ENCODE measurements at places on chromosomes 5 and 9. TPM values are rescaled to one million over a fixed set of nuclear protein-coding genes. Genes with fewer than 3 reads are reported as not detected.

DNA sequence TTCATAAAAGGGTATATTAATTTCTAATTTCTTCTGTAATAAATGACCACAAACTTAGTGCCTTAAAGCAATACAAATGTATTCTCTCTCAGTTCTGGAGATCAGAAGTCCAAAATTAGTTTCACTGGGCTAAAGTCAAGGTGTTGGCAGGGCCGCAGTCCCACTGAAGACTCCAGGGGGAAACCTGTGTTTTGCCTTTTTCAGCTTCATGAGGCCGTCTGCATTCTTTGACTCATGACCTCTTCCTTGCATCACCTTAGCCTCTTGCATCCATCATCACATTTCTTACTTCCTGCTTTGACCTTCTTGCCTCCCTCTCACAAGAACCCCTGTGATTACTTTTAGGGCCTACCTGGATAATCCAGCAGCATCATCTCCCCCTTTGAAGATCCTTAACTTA lies 42.0 kb upstream of the ALDH1B1 start:
- no peak for DNase-seq

- no peak for DNase-seq
These were observed 6.4 kb upstream of the ANXA2R start for GRCh38 chr5:43046474-43046873.

DNA sequence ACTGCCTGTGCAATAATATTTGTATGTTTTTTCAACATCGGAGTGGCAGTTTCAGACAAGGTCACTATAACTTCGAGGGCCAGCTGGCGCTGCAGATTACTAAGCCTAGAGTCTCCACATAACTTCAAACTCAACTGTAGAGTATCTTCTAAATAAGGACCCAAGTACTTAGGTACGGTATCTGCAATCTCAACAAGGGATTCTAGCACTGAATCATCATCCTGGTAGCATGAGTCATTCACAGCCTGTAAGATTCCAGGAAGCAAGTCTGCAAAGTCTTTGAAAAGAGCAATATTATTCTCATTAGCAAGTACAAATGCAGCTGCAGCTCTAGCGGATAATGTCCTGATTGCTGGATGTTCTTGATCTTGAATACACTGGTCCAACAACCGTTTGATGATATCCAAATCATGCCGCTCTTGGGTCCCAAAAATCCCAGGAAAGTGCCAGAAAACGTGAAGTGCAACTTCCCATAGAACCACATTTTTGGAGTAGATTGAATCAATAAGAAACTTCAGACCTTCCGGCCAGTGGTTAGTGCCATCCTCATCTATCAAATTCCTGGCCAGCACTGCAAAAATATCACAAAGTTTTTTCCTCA lies 654 bp downstream of the RANBP6 start:
- no peak for DNase-seq

- DNase-seq, result no peak
These were observed 181.7 kb downstream of the MTRR start for GRCh38 chr5:8050616-8051175.

GRCh38 chr9:80699511-80699998 lies 989.8 kb downstream of the TLE1 start:
- DNase-seq, result no peak

GRCh38 chr5:177086654-177087397 lies at the start of gene FGFR4:
TSS of gene FGFR4 (plus strand) at chr5:177086915. CDS start at chr5:177089603, 2,688 bp downstream.
- DNase-seq, result no peak

DNA sequence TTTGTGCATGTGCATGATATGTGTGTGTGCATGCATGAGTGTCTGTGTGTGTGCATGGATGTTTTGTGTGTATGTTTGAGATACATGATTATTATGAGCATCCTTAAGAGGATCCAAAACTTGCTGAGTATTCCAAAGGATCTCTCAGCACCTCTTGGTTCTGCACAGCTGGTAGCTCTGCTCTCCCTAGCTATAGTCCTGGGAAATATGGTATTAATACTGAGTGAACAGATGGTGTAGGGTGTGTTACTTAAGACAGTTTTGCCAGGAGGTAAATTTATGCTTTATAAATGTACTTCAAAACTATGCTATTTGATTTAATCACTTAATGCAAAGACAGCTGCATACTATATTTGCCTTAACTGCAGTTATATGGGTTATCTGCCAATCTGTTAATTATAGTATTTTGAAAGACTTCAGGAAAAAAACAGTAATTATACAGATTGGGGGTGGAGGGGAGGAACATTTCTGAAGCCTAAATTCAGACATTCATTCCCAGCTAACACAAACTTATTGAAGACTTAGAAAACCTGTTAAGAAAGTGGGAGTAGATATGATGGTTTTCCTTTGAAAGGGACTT lies 215.5 kb downstream of the MPDZ start:
- no peak for DNase-seq

DNA sequence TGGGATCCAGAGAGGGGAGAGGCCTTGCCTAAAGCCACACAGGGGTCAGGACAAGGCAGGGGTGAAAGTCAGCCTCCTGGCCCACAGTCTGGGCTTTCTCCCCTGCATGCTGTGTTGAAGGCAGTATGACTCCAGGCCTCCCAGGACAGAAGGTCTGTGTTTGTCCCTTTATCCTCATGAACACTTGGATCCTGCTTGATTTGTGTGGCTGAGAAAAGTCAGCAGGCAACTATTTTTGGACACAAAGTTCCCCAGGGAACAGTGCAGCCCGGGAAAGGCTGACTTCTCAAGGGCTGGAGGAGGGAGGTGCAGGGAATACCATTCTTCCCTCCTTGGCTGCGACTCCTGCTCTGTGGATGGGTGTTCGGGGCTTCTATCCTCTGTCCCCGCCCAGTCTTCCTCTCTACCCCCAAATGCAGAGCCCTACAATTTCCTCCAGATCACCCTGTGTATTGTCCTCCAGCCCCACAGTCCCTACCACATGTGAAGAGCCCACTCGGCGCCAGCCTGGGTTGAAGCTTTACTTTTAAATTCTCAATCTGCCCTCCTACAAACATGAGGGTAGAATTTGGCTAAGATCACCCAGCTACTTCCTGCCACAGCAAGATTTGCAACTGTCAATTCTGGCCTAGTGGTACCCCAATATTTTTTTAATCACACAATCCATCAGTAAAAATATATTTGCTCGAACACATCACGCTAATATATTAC lies 4.1 kb downstream of the AKNA start:
- DNase-seq, result no peak

DNA sequence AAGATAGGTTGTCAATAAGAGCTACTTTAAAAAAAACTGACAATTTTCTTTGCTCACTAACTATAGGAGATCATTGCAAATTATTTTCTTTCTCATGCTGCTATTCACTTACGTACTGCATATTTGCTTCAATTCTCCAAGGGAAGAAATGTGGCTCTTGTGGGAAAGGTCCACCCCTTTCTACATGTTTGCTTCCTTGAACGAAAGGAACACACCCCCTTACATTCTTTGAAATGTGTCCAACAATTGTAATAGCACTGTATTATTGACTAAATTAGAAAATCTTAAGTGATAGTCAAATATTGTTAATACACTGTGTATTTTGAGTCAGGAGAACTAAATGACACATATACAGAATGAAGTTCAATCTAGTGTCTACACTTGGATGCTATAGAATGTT lies 5.2 kb downstream of the MEF2C start:
- no peak for DNase-seq

DNA sequence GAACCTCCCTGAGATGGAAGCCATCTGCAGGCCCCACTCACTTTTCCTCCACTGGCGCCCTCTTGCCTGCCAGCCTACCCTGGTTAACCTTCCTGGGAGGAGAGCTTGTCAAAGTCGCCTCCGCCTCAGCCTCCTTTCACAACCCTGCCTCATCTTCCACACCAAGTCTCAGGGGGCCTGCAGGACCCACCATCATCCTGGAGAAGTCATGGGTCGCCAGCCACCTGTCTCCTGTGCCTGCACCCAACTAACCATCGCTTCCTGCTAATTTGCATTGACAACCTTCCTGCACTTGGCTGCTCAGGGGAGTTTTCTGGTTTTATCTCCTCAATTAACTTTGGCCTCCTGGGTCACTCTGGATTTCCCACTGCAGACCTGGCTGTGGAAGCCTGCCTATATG lies 52.8 kb upstream of the GRHPR start:
- DNase-seq, result no peak

DNA sequence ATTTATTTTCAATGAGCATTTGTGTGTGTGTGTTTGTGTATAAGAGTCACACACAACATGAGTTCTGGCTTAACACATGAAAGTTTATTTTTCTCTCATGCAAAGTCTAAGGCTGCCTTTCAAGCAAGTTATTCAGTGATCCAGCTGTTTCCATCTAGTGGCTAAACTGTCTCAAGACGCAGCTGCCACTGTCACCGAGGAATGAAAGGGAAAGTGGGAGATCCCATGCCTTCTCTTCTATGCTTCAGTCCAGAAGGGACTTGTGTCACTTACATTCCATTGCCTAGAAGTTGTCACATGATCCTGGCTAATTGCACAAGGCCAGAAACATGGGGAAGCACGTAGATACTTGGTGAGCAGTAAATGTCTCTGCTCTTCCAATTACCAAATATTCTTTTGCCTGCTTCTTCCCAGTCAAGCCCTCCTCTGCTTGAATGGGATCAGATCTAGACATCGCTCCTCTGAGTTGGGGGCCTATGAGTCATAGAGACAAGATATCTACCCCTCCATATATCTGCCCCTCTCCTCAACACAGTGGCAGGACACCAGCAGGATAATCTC lies 30.4 kb upstream of the SLIT3 start:
- no peak for DNase-seq

DNA sequence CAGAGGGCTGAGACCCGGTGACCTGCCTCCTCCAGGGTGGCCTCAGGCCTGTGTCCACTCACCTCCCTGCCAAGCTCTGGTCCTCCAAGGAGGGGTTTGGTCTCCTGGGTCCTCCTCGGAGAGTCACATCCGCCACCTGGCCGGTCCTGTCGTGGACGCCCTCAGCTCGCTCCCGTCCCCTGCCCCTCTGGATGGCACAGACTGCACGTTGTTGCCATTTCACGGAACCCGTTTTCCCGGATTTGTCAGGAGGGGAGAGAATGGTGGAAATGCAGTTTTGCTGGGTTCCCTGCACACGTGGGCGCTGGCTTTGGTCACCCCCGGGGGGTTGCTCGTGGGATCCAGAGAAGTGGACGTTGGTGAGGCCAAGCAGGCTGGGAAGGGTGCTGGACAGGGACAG lies 62.7 kb downstream of the RXRA start:
- DNase-seq, result no peak

- DNase-seq, result no peak
These were observed 1.3 kb upstream of the IL3 start for GRCh38 chr5:132059043-132059695.

- DNase-seq, result peak; percentile 85
These were observed at the start of gene FBXW2 for GRCh38 chr9:120792898-120793765. TSS of gene FBXW2 (minus strand) at chr9:120793416. CDS start at chr9:120788258, 5,158 bp downstream.

DNA sequence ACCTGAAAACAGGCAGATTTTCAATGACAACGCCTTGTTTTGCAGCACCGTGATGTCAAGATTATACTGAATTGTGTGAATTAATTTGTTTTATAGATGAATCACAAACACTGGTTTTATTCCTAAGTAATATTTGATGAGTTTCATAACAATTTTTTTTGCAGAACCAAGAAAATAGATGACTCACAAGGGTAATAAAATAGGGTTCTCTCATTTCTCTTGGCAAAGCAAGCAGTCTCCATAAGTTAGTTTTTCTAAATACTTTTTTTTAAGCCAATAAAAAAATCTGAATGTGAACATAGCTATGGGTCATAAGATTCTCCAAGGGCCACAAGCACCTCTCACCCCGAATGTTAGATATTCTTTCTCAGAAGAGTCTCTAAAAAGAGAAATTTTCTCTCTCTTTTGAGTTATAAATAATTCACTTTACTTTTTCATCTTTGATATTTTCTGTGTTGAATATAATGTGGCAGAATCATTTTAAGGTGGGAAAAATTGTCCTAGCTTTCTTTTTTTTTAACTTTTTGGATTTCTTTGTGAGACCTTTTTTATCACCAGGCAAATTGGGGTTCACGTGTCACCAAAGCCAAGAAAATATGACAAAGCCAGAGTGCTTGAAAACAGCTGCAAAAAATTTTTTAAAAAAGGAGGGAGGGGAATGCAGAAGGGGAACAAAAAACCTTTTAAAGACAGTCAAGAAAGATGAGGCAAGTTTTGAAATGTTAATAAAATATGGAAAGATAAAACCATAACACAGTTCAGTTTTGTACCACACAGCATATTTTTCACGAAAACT lies 174.6 kb upstream of the DAPK1 start:
- no peak for DNase-seq

DNA sequence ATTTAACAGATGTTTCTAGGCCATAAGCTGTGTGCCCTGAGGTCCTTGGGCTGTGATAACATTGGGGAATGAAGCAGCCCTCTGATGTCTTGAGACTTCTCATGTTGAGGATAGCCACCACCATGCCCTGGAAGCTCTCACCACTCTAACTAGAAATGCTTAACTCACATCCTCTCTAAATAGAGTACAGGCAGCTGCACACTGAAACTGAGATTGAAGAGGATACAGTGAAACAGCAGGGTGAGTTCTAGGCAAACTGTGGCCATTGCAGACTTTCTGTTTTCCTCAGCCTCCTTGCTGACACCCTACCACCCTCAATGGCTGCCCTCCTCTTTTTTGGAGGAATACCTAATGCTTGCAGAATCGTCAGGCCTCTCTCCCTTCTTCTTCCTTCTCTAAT lies 22.4 kb downstream of the UTP15 start:
- DNase-seq, result no peak

The SPATA31D4 gene
- total RNA-seq, result not detected

The SPATA31E1 gene
- not detected for total RNA-seq

The ALDH1A1 gene
- total RNA-seq, result 1.4 TPM

The CNTNAP3B gene
- total RNA-seq, result 68.5 TPM

The ARL14EPL gene
- total RNA-seq, result not detected

The PDZD2 gene
- total RNA-seq, result 22.0 TPM

The ADGRV1 gene
- 474 TPM for total RNA-seq

The TAF11L5 gene
- not detected for total RNA-seq

The PCDHB5 gene
- 9.7 TPM for total RNA-seq

Measured in occipital lobe (tissue), 3 donors.